Hepatocyte (in vitro differentiated cells): ENCODE measurements at places on chromosomes 16 and 17. TPM values are rescaled to one million over a fixed set of nuclear protein-coding genes. Genes with fewer than 3 reads are reported as not detected.

Gene ENPP7
- total RNA-seq = 21.3 and 22.2 TPM in 2 replicates

DNA sequence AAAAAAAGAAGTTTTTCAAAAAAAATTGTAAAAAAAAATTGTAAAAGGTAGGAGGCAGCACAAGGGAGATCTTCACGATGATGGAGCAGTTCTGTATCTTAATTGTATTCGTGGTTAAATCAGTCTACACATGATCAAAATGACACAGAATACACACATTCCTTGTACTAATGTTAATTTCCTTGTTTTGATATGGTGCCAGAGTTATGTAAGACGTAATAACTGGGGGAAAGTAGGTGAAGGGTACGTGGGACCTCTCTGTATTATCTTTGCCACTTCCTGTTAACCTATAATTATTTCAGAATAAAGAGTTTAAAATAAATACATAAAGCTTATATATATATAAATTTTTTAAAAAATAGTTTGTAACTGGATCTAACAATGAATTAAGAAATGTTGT, 36.8 kb downstream of the HELZ start:
- DNase-seq = no peak

- DNase-seq = no peak
These were observed 2.9 kb downstream of the ARMC5 start for GRCh38 chr16:31461921-31462804.

Gene FSCN2
- 1.8 and 3.7 TPM in 2 replicates for total RNA-seq

- peak; percentile 94 for DNase-seq
These were observed 62.4 kb downstream of the BAIAP2 start for GRCh38 chr17:81097134-81097942.

DNA sequence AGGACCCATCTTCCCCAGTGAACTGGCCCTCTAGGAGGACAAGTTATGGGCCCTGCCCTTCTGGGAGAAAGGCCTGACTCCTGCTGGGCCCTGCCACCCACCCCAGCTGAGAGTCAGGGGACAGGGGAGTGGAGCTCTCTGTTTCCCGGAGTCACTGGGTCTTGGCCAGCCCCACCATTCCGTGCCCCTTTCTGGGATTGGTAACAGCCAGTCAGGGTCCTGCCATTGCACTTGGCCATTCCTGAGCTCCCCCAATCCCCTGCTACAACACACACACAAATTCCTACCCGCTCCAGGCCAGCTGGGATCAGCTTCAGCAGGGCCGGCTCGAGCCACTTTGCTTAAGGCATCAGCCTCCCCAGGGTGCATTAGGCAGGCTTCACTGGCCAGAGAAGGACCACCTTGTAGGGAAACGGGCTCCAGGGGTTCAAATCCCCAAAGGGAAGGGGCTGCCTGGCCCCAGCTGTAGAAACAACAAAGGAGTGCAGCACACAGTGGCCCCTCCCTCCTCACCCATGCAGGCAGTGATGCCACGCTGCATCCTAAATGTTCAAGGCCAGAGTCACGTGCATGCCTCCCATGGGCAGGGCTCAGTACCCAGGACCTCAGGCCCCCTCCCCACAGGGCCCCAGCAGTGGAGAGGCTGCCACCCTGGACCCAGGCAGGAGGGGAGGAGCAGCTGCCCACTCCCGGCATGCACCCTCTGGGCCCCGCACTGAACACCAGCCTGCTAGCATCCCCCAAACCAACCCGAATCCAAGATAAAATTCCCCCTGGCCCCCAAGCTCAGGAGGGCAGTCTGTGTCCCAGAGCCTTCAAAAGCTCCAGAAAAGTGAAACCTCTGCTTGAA, 37.7 kb downstream of the C16orf78 start:
- DNase-seq = no peak

DNA sequence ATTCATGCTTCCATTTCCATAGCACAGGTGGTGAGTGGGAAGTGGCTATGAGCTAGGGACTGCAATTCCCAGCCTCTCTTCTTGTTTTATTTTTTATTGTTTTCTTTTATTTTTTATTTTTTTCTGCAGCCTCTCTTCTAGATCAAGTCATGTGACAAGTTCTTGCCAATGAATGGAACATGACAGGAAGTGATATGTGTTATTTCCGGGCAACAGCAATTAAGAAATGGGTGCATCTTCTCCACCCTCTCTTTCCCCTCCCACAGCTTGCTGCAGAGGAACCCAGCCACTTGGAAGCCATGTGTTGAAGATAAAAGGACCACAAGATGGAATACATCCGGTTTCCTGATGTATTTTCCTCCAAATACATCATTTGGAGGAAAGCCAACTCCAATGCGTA, 23.6 kb downstream of the IRX5 start:
- no peak for DNase-seq

Gene TPPP3
- 0.88 and 3.2 TPM in 2 replicates for total RNA-seq

DNA sequence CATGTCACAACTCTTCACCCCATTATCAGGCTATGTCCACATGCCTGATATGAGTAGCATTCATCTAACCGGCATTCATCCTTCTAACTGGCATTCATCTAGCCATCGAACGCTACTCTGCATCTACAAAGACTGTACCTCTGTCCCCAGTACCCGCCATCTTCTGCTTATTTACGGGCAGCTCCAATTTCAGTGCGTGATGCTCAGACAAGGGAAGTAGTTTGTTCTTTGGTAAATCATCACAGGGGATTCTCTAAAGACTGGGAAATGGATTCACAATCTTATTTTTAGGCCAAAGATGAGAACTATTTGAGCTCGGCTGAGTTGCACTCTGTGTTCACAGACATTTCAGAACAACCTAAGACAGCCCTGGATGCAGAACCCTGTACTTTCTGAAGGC, 39.4 kb downstream of the STAT5B start:
- DNase-seq = no peak

- DNase-seq = no peak
These were observed 192.6 kb downstream of the MYO1D start for GRCh38 chr17:32684087-32684958.

Gene CTF1
- 1.1 and 1.7 TPM in 2 replicates for total RNA-seq

- peak; percentile 43 for DNase-seq
These were observed 1.4 kb downstream of the TENT4B start for GRCh38 chr16:50154420-50154950.

- DNase-seq = peak; percentile 46
These were observed 42.5 kb upstream of the ATP2A3 start for GRCh38 chr17:4006745-4007211.

Gene LPO
- 0.24 and 1.0 TPM in 2 replicates for total RNA-seq

Gene HNF1B
- 5.7 and 8.8 TPM in 2 replicates for total RNA-seq

- no peak for DNase-seq
These were observed 26.9 kb upstream of the HLF start for GRCh38 chr17:55237841-55238178.

Gene FOXC2
- 0.36 TPM in 1 of 2 replicates, not detected in the other for total RNA-seq

Gene NLGN2
- 4.1 and 7.2 TPM in 2 replicates for total RNA-seq

DNA sequence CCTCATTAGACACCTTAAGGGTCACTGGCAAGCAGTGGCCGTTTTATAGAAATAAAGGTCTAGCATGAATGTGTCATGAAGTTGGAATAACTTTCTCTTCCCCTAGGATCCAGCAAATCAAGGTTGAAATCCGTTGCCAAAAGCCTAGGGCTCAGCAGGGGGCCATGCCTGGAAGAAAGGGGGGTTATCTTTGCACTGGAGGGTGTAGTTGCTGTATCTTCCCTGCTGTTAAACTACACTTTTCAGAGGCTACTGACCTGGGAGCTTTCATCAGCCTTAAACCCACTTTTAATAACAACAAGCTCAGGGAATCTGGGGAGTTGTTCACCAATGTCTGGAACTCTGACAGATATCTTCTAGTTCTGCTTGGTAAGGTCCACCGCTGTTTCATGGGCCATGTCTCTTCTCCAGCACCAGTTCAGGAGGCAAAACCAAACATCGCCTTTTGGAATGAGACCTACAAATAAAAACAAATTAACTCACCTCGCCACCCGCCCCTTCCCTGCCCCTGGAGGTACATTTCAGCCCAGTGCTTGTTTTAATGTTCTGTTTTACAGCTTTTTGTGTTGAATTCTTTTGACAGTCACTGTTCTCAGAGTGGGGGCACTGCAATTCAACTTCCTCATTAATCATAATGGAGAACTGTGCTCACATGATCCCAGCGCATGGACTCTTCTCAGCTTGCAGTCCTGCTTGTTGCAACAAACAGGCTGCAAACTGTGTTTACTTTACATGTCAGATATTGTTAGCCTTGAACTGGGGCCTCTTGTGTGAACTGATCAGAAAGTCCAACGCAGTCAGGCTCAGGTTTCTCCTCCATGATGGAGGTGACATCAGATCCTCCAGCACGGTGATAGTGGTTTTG, 508.7 kb downstream of the KCNJ2 start:
- no peak for DNase-seq

DNA sequence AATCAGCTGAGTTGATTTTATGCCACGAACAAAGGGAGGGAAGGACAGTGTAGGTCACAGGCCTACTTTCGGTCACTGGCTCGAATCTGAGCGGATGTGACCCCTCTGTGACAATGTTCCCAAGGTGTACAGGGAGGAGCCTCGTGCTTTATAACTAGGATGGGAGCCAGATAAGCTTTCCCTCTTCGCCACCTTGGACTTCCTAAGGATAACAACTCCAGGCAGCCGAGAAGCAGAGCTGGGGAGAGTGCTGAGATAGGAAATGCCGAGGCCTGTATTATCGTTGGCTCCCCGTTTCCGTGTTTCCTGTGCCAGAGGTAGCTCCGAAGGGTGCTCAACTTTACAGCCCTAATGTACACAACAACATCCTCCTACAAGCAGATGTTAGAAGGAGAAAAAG, 217.8 kb upstream of the IRX3 start:
- no peak for DNase-seq

GRCh38 chr16:83490073-83490472, 317.7 kb upstream of the HSBP1 start:
- DNase-seq = no peak

Gene KRTAP2-3
- total RNA-seq = not detected in 2 replicates

DNA sequence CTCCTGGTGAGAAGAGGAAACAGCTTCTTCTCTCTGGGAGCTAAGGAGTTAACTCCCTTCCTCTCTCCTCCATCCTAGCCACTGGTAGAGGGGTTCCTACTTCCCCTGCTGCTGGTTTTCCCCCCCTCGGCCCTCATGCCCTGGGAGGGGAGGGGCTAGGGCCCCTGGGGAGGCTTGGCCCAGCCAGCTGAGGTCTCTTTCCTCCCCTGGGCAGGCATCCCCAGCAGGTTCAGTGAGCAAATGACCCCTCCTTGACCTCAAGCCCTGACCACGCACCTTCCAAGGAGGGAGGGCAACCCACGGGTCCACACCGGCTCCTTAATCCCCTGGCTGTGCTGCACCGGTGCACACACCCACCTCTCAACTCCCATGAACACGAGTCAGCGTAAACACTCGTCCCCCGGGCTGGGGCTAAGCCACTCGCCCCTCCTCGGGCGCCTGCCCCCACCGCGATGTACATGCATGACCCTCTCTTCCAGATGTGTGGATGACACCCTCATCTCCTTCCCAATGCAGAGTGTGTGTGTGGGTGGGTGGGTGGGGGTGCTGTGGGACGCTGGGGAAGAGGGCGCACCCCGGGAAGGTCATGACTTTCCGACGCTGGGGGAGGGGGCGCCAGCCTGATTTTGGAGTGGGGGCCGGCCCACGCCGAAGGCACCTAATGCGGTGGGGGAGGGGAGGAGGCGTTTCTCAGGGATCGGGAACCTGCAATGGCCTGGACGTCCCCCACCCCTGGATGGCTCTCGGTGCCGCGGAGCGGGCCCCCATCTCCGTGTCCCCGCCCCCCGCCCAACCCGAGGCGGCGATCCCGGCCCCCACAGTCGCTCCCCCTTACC, 33.7 kb downstream of the SRCIN1 start:
- DNase-seq = no peak

Gene ZNF232
- 10.1 and 11.8 TPM in 2 replicates for total RNA-seq

GRCh38 chr17:42564815-42565522, 1.9 kb upstream of the MLX start:
- no peak for DNase-seq

- DNase-seq = peak; percentile 69
These were observed 1.8 kb downstream of the KIAA0513 start for GRCh38 chr16:85029408-85029784.

Gene TP53TG3B
- total RNA-seq = not detected in 2 replicates

DNA sequence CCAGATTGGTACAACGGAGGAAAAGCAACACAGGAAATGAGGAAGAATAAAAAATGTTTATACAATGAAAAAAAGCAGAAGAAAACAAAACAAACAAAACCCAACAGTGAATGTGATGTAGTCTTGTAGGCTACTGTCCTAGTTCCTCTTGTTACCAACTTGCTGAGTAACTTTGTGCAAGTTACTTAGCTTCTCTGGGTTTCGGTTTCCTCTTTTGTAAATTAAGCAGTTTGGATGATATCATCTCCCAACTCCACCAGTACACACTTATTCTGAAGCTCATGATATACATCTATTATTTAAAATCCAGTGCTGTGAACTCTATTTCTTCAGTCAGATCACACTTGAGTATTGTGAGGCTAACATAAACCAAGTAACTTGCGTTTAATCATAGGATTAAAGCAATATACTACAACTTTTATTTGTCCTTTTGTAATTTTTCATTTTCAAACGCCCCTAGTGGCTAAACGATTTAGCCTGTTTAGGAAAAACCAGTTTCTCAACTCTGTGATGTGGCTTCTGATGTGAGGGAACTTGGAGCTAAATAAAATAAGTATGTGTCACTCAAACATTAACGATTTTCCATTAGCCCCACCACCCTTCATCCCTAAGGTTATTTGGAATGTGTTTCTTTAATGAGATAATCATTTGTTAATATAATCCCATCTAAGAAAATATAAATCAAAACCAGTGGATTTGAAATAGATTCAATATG, 1.4 kb upstream of the UNK start:
- DNase-seq = peak; percentile 77

DNA sequence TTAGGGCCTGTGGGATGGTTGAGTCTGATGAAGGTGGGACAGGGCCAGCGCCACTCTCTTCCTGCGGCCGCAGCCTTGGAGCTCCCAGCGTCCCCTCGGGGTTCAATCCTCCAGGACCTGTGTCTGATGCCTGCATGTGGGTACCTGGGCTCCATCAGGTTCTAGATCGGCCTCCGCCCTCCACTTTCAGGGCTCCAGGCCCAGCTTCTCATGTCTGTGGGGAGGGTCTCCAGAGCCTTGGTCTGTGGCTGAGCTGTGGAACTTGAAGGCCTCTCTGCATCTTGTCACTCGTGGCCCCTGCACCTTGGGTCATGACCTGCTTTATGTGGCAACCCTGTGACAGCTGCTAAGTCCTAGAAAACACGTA, 89.8 kb upstream of the ZNF750 start:
- no peak for DNase-seq

GRCh38 chr16:24975428-24975889, 39.7 kb downstream of the ARHGAP17 start:
- peak; percentile 45 for DNase-seq

Gene MVD
- 71.9 and 78.6 TPM in 2 replicates for total RNA-seq
